Esophagus squamous epithelium (tissue), 5 donors: ENCODE measurements at places on chromosomes 6 and 20. TPM values are rescaled to one million over a fixed set of nuclear protein-coding genes. Genes with fewer than 3 reads are reported as not detected.

The PSMB8 gene
- 135 TPM for total RNA-seq

The HLA-DQA2 gene
- 0.91 TPM for total RNA-seq

- no peaks in the 10 kb centered on the region for H3K4me1 ChIP-seq
- no peak overlapping the region for H3K4me3 ChIP-seq
- H3K36me3 ChIP-seq, result no peaks in the 10 kb centered on the region
Observed at GRCh38 chr6:131210469-131210868, 75.2 kb downstream of the AKAP7 start.

DNA sequence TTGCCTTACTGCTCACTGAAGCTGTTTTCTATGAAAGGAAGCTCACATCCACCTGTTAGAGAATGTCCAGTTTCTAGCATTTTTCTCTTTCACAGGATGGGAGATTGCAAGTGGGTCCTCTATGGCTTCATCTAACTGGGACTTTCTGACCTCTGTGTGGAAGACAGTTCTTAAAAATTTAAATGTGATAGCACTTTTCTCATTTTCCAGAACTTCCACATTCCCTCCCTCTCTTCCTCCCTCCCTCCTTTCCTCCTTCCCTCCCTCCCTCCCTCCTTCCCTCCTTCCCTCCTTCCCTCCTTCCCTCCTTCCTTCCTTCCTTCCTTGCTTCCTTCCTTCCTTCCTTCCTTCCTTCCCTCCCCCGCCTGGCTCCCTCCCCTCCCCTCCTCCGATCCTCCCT is 291.1 kb downstream of the DOK5 start:
- no peak overlapping the region for H3K27ac ChIP-seq
- no peaks in the 10 kb centered on the region for H3K4me1 ChIP-seq
- H3K27me3 ChIP-seq, result no peaks in the 10 kb centered on the region
- no peaks in the 10 kb centered on the region for H3K36me3 ChIP-seq
- no peak for DNase-seq

DNA sequence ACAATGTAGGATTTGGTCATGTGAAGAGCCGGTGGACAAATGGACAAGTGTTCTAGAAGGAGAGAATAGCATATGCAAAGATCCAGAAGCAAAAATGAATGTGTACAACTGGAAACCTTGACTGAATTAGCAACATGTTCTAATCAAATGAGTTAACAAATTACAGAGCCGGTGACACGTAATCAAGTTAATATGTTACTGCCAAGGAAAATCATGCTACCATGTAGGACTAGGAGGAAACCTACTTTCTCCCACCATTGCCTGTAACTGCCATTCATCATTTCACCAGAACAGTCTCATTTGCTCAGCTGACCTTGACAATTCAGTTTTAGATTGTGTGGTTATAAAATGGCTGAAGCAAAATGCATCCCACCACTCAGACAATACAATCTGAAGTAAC is 179.4 kb downstream of the KIF16B start:
- no peak overlapping the region for H3K4me3 ChIP-seq
- no peaks in the 10 kb centered on the region for H3K27me3 ChIP-seq
- H3K36me3 ChIP-seq, result peaks cover 34% of the 10 kb centered on the region
- DNase-seq, result no peak
- no peak overlapping the region for H3K27ac ChIP-seq
